Thymus (tissue), 14 donors: ENCODE measurements at places on chromosomes 1 and 21. TPM values are rescaled to one million over a fixed set of nuclear protein-coding genes. Genes with fewer than 3 reads are reported as not detected.

DNA sequence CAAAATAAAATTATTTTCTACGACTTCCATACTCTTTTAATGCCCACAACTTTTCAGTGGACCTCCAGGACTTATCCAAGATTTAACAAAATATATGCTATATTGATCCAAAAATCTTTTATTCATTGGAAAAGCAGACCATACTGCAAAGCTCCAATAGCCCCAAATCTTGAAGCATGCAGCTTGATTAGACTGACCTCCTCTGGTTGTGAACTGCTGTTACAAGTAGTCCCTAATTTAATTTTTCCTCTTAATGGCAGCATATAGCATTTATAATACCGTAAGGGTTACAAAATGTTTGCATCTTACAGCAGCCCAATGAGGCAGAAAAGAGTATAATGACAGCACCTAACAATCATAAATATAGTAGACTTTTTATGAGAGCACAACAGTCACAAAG lies 49.8 kb downstream of the TPR start:
- no peak for DNase-seq

- no peak for DNase-seq
These were observed 19.4 kb downstream of the F11R start for GRCh38 chr1:161001525-161001924.

- no peak for DNase-seq
These were observed 12.4 kb upstream of the H3-3A start for GRCh38 chr1:226050133-226050532.

The CRNN gene
- polyA plus RNA-seq = 0.43 TPM

GRCh38 chr21:9837946-9838737 lies 683.2 kb upstream of the TPTE start:
- no peak for DNase-seq

GRCh38 chr1:84480650-84481049 lies 1.6 kb downstream of the RPF1 start:
- no peak for DNase-seq

The FCRL6 gene
- polyA plus RNA-seq = 0.57 TPM

- DNase-seq = no peak
These were observed 22.0 kb downstream of the FOXO6 start for GRCh38 chr1:41383094-41383852.

- no peak for DNase-seq
These were observed 106.4 kb downstream of the IFI44 start for GRCh38 chr1:78755986-78756385.

The HES5 gene
- polyA plus RNA-seq = 0.55 TPM

The TXNIP gene
- 1,022 TPM for polyA plus RNA-seq

The ASCL5 gene
- polyA plus RNA-seq = 0.14 TPM

DNA sequence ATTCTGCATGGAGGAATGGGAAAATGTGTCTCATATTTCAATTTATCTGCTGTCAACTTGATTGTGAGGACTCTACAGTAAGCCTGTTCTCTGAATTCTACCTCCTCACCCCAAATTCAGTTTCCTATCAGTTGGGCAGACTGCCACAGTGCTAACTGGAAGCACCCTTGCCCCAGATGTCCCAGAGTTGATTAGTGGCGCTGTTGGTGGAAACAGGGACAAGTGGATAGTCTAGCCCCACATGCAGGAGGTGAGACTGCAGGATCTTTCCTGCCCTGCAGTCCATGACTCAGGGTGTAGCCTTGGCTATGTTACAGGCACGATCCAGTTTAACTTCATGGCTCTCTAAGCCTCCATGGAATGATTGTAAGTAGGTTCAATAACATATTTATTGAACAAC lies 22.1 kb downstream of the ADAM30 start:
- no peak for DNase-seq

The LMOD1 gene
- polyA plus RNA-seq = 17.1 TPM

GRCh38 chr1:41714638-41715389 lies 203.9 kb downstream of the HIVEP3 start:
- DNase-seq = no peak

DNA sequence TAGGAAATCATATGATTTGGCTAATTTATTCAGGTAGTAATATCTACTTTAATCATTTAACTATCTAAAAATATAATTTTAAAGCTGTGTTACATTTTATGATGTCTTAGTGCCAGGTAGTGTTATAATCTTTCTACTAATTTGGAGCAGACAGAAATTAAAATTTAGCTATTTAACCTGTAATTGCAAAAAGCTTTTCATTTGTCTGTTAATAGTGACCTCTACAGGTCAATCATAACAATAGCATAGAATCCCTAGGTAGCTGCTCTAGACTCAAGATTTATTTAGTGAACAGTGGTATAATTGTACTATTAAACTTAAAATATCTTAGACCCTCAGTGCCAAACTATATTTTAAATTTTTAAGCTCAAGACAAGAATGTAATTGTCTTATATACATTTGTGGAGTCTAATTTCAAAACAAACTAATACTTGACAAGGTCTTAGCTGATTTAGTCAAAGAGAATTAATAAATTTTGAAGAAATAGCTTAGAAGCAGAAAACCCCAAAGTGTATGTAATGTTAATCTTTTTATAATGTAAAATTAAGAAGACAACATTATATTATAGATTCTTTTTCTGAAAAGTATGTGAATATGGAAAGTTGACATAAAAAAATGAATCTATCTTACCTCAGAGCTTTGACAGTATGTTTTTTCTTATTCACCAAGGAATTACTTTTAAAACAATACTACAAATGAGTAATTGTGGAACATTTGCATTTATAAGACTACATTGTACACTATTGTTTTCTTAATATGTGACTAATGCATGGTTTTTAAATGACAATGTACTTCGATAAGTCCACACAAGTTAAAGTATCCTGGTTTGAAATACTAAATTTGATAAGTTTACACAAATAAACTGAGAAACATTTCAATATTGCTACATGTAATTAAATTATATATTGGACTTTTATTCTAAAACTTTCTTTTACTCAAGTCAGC lies 64.1 kb upstream of the RNPC3 start:
- no peak for DNase-seq

GRCh38 chr21:33761441-33762036 lies 119.2 kb downstream of the ITSN1 start:
- DNase-seq = no peak

- no peak for DNase-seq
These were observed 22.9 kb downstream of the DDX20 start for GRCh38 chr1:111778541-111779051.

DNA sequence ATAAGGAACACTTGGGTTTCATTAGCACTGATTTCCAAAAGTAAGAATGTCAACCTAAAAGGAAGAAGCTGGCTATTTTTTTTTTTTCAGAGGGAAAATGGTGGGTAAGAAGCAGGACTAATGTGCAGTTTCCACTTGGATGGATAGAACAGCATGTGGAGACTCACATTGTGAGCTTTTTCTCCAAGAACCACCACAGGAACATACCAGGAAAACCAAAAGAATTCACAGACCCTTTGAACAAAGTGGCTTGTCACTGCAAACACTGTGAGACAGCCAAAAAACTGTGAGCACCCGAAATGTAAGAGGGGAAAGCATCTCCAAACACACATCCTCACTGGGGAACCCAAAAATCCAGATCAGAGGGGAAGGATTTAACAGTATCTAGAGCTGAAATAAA lies 15.7 kb upstream of the MX1 start:
- DNase-seq = no peak

DNA sequence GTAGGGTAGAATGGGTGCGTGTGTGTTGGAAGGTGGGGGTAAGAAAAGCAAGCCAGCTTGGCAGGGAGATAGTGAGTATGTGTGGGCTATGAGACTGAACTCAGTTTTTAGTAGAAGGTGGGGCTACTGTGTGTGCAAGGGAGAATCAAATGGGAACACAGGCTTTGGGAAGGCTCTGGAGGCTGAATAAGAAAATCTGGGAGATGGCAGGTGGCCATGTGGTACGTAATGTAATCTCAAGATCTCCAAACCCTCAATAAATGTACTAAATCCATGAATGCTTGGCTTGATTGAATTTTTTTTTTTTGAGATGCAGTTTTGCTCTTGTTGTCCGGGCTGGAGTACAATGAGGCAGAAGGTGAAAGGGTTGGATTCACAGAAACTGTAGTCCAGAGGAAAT lies 3.5 kb upstream of the ZSCAN20 start:
- no peak for DNase-seq

The ETV3L gene
- 1.0 TPM for polyA plus RNA-seq

The EPHA8 gene
- polyA plus RNA-seq = 0.05 TPM

GRCh38 chr1:99917214-99917613 lies 52.6 kb upstream of the SLC35A3 start:
- no peak for DNase-seq

DNA sequence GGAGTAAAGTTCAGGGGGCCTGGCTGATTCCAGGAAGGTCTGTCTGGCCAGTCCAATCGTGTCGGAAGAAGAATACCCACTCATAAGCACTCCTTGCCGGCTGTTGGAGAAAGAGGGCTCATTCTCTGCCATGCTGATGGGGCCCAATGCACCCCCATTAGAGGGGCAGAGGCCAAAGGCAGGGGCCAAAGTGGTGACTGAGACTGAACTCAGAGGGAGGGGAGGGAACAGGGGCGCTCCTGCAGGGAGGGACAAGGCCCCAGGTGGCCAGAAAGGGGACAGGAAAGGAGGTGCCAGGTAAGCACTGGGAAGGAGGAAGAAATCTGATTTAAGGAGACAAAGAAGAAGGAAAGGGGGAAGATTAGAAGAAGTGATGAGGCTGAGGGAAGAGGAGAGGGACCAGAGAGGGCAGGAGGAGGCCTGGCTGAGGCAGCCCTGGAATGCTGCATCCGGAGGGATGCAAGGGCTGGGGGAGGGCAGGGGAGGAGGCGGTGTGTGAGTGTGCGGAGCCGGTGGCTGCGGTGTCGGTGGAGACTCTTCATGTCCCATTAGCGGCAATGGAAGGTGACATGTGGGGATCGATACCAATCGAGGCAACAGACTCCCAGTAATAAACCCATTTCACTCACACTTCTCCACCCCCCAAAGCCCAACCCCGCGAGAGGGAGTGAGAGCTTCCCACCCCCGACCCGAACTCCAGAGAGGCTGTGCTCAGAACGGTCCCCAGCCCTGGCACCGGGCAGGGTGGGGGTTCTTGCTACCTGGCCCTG lies 12.0 kb upstream of the ETV3L start:
- DNase-seq = no peak

DNA sequence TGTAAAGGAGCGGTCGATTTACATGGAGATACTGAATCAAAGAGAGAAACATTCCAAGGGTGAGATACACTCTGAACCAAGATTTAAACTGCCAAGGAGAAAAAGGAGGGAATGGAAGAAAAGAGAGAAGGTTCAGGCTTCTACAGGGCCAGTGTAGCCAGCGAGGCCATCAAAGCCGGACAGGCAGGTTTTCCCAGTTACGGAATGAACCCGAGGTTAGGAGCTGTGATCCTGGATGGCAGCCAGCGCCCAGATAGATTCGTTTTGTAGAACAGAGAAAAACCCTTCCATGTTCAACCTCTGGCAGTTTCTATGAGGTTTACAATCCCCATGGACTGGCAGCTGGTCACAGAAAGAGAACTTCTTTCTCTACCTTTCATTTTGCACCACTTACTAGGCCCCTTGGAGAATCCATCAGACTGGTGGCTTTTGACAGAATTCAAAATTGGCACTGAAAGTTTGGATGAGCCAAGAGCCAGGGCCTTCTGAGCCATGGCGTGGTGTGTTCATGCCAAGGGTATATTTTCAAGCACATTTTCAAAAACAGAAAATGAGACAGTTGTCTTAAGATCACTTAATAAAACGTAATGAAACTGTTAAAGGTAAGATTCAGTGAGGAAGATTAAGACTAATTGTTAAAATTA lies 171.5 kb downstream of the RUNX1 start:
- no peak for DNase-seq

- no peak for DNase-seq
These were observed 124.4 kb downstream of the BEND5 start for GRCh38 chr1:48652334-48652733.

GRCh38 chr1:104648269-104648691 lies 898.6 kb downstream of the AMY1C start:
- DNase-seq = no peak

- DNase-seq = no peak
These were observed 49.4 kb downstream of the ADCY10 start for GRCh38 chr1:167864392-167865032.

- DNase-seq = no peak
These were observed 512.5 kb upstream of the LRRC7 start for GRCh38 chr1:69055194-69055593.

The MROH9 gene
- 0.05 TPM for polyA plus RNA-seq

DNA sequence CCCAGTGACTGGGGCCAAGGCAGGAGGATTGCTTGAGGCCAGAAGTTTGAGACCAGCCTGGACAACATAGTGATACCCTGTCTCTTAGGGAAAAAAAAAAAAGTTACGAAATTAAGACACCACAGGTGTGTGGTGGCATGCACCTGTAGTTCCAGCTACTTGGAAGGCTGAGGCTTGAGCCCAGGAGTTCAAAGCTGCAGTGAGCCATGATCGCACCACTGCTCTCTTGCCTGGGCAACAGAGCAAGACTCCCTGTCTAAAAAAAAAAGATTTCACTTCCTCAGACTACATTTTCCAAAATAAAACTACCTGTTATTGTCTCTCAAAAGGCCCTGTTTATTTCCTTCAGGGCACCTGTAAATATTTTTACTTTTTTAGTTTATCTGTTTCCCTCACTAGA lies 4.7 kb upstream of the STK40 start:
- no peak for DNase-seq

GRCh38 chr1:71610476-71610875 lies 529.6 kb upstream of the ZRANB2 start:
- no peak for DNase-seq

- DNase-seq = no peak
These were observed 98.5 kb downstream of the PTBP2 start for GRCh38 chr1:96820107-96820506.

- DNase-seq = peak; percentile 35
These were observed 33.8 kb upstream of the CSF3R start for GRCh38 chr1:36516372-36517010.

DNA sequence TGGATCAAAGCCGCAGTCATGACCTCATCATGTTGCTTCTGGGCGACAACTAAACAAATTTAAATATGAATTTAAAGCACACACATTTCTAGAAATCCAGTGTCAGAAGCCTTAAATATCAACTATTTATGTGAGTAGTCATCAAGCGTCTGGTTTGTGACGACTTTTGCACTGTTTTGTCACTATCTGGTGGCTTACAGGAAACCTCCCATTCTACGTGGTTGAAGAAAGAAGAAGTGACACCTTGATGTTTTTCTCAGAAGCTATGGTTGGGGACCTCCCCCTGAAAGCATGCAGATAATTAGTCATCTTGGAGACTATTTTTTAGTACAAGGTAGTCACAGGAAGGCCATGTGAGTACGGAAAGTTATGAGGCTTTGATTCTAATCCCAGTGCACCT lies 58.5 kb downstream of the TENT5C start:
- no peak for DNase-seq

The NOS1AP gene
- polyA plus RNA-seq = 0.30 TPM

The FAM72C gene
- 1.9 TPM for polyA plus RNA-seq
